Stimulated activated CD8-positive, alpha-beta memory T cell treated with anti-CD3 and anti-CD28 coated beads, Interleukin-4, amount 100 ng/mL, for 48 hours (primary cell): ENCODE measurements at places on chromosomes 6 and 20.

GRCh38 chr6:56021943-56022342 is 146.6 kb upstream of the BMP5 start:
- DNase-seq = no peak

- no peak for DNase-seq
Observed at GRCh38 chr6:64404396-64404795, 768.8 kb downstream of the PHF3 start.

- DNase-seq = no peak
Observed at GRCh38 chr6:12331474-12331873, 41.3 kb downstream of the EDN1 start.

DNA sequence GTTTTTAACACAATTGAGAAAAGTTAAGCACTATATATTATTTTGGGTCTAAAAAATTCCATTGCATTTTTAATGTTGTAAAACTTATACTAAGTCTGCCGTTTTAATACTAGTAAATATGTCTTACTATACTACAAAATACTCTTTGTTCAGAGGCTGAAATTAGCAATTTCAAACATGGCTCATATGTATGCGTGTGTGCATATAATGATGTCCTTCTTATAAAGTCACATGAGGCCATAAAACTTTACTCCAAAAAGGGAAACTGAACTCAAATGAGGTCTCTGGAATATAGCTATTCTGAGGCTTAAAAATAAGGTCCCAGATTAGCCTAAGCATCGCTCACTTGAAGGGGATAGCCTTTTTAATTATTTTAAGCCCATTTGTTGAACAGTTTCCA is 224.0 kb downstream of the MYLK4 start:
- no peak for DNase-seq

GRCh38 chr20:17870086-17870740 is 98.4 kb downstream of the SNX5 start:
- no peak for DNase-seq

GRCh38 chr6:96014846-96015517 is 792 bp upstream of the FUT9 start:
- DNase-seq = no peak

- DNase-seq = no peak
Observed at GRCh38 chr20:41969656-41970055, 351.5 kb upstream of the CHD6 start.

DNA sequence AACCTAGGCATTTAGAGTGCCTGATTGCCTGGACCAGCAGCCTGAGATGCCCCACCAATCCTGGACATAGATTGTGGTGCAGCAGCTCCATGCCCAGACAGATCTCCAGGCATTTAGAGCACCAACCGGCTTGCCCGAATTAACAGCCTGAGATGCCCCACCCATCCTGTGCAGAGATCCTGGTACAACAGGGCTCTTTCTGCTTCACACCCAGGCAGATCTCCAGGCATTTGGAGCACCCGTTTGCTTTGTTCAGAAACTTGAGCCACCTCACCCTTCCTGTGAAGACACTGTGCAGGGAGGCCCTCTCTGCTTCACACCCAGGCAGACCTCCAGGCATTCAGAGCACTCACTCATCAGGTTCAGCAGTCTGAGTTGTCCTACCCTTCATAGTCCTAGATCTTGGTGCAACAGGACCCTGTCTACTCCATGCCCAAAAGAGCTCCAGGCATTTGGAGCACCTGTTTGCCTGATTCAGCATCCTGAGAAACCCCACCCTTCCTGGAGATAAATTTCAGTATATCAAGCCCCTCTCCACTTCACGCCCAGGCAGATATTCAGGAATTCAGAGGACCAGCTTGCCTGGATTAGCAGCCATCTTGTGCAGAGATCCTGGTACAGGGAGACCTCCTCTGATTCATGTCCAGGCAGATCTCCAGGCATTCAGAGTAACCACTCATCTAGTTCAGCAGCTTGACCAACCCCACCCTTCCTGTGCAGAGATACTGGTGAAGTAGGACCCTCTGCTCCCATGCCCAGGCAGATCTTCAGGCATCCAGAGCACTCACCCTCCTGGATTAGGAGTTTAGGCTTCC is 189.2 kb upstream of the FERMT1 start:
- no peak for DNase-seq

DNA sequence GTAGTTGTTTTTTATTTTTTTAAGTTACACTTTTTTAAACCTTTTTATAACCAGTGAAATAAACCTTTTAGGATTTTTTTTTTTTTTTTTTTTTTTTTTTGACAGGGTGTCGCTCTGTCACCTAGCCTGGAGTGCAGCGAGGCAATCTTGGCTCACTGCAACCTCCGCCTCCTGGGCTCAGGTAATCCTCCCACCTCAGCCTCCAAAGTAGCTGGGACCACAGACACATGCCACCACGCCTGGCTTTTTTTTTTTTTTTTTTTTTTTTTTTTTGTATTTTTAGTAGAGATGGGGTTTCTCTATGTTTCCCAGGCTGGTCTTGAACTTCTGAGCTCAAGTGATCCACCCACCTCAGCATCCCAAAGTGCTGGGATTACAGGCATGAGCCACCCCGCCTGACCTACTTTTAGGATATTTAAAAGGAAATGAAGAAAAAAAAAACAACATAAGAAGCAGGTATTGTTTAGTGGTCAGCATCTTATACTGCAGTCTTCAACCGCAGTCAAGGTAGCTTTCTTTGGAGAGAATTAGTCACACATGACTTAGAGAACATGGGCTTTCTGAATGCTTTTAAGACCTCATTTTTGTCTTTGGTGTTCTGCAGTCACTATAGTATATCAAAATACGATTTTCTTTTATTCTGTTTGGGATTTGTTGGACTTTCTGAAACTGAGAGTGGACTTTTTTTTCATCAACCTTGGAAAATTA is 1.6 kb downstream of the POLR1H start:
- no peak for DNase-seq
